ENCODE measurements at places on chromosomes 6 and 20. TPM values are rescaled to one million over a fixed set of nuclear protein-coding genes. Genes with fewer than 3 reads are reported as not detected.

RARS2 gene
- 31.0 TPM for total RNA-seq

SIRPB1 gene
- 1.4 TPM for total RNA-seq

PDE7B gene
- total RNA-seq = 1.4 TPM

OOEP gene
- total RNA-seq = not detected

GSTA1 gene
- total RNA-seq = not detected

HLA-DQB2 gene
- total RNA-seq = not detected

CTAGE9 gene
- not detected for total RNA-seq

HEY2 gene
- total RNA-seq = not detected

HTR1B gene
- not detected for total RNA-seq

VARS1 gene
- 133 TPM for total RNA-seq

GFRAL gene
- total RNA-seq = not detected

MYB gene
- total RNA-seq = not detected

SLC52A3 gene
- total RNA-seq = 0.14 TPM

TSPO2 gene
- total RNA-seq = not detected

BLOC1S5 gene
- 10.9 TPM for total RNA-seq

SMOC2 gene
- total RNA-seq = not detected

PREP gene
- 67.6 TPM for total RNA-seq

PI3 gene
- 2.8 TPM for total RNA-seq

SLC17A1 gene
- total RNA-seq = not detected
